ENCODE measurements at places on chromosomes 6 and 20.
A peak's percentile ranks its signal among the peaks of the same experiment; 100 is the strongest.

- no peak for DNase-seq
These were observed 29.1 kb downstream of the BFSP1 start for GRCh38 chr20:17502105-17502504.

GRCh38 chr6:63272397-63272796 lies 47.4 kb downstream of the LGSN start:
- no peak for DNase-seq

DNA sequence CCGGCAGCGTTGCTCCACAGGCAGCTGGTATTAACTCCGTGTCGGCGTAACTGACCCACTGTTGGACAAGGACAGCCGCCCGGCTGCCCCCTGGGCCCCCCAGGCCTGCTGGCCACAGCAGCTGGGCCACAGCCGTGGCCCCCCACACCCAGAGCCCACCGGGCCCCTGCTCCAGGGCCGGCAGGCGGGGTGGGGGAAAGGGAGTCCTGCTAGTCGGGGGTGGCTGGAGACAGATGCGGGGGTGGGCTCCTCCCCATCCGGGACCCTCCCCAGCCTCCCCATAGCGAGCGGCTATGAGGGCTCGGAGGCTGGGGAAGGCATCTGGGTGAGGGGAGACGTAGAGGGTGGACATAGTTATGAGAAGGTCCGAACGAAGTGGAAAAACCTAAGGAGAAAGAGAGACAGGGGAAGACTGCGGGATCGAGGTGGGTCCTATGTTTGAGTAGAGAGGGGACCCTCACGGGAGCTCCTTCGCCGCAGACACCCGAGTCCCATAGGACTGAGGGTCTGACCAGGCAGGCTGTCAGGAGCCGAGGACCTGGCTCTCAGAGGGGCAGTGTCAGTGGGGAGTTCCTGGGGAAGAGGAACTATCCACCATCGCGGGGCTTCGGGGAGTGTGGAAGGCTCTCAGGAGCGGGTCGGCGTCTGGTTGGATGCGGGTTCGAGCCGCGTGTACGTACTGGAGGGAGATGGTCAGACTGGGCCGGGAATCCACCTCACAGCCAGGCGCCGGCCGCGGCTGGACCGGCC lies 511 bp downstream of the VARS1 start:
- no peak for DNase-seq

DNA sequence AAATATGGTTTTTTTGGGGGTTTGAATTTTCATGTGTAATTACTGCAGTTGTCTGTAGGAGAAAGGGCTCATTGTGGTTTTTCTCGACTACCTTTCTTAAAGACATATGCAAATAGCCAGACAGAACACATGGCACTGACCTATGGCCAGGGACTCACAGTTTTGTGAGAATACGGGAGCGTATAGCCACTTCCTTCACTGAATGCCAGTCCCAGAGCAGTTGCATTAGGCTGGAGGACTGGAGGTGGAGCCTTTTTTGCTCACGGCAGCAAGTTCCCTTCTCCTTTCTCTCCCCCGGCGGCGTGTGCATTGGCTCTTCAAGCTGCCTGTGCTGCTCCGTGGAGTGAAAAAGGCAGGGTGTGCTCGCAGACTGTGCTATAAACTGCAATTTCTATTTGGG lies 114.9 kb downstream of the AKAP7 start:
- peak; percentile 30 for DNase-seq

- no peak for DNase-seq
These were observed 159.8 kb downstream of the PREX1 start for GRCh38 chr20:48667889-48668413.

GRCh38 chr20:16821211-16822089 lies 73.3 kb downstream of the OTOR start:
- DNase-seq = peak; percentile 25

DNA sequence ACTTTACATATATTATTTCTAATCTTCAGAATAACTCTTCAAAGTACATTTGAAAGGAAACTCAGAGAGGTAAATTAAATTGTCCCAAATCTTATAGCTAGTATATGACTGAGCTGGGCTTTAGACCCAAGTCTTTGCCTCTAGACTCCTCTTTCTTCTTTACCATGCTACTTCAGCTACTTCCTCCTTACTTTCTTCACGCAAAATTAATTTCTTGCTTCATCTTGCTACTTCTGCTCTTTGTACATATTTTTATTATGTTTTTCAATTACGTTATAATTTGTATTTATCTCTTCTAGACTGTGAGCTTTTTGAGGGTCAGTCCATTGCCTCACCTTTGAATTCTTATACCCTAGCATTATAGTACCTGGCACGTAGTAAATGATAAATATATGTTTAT lies 5.3 kb downstream of the TMEM170B start:
- DNase-seq = no peak

DNA sequence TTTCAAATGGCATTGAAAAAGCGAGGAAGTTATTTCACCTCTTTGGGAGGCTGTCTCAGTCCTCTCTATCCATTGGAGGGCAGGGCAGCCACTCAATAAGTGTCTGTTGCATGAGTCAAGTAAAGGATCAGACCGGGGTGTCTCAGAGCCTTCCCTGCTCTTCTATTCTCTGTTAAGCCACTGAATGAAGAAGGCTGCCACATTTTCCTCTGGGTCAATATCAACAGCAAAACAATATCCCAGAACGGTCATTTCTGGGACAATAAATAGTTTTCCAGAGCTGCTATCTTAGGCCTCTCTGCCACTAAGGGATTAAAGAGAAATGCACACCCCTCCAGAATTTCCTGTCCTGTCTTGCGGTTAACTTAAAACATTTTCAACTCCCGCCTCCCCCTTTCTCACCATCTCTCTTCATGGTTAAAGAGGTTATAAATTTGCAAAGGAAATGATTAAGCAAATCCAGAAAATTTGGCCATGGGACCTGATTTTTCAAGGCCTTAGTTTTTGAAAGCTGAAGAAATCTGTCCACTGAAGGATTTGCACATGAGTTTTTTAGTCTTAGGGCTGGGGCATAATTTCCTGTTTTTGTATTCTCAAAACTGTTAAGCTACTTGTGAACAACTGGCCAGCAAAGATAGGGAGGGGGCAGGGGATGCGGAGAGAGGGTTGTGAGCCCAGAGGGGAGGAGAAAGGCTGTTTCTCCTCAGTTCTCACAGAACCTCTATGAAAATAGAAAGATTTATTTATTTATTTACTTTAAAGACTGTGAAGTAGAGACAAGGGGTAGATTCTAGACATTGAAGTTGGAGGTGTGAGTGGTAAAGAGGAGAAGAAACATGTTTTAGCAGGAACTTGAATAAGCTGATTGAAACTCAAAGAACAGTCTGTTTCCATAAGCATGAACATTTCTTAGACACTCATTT lies 135.7 kb downstream of the BCAS1 start:
- no peak for DNase-seq

- DNase-seq = no peak
These were observed 158.6 kb upstream of the RIMS1 start for GRCh38 chr6:71727632-71728294.

DNA sequence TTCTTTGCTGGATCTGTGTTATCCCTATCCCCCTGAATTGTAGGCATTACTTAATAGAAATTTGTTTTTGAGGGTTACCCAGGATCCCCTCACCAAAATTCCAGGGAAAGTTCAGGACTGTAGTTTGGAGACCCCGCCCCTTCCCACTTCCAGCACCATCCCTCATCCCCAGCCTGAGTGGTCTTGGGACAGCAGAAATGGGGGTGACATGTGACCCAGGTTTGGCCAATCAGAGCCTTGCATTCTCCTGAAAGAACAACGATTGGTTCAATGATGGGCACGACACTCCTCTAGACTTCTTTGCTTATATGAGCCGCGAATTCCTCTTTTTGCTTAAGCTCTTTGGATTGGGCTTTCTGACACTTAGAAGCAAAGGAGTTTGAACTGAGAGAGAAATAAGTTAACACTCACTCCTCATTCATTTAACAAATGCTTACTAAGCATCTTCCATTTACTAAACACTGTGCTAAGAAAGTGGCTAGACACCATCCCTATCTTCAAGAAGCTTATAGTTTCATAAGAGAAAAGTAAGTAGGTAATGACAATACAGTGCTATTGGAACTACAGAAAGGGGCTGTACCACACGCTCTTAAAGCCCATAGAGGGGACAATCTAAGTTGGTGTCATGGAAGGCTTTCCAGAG lies 24.9 kb upstream of the PAQR8 start:
- DNase-seq = no peak

Measured in stimulated activated CD8-positive, alpha-beta memory T cell treated with anti-CD3 and anti-CD28 coated beads, Interleukin-4, amount 100 ng/mL, for 48 hours (primary cell).